CD4-positive, alpha-beta T cell treated with Interferon gamma for 1 hour (primary cell): ENCODE measurements at places on chromosomes 5 and 9.

GRCh38 chr5:101278917-101279316 lies 375.8 kb upstream of the ST8SIA4 start:
- DNase-seq, result no peak

DNA sequence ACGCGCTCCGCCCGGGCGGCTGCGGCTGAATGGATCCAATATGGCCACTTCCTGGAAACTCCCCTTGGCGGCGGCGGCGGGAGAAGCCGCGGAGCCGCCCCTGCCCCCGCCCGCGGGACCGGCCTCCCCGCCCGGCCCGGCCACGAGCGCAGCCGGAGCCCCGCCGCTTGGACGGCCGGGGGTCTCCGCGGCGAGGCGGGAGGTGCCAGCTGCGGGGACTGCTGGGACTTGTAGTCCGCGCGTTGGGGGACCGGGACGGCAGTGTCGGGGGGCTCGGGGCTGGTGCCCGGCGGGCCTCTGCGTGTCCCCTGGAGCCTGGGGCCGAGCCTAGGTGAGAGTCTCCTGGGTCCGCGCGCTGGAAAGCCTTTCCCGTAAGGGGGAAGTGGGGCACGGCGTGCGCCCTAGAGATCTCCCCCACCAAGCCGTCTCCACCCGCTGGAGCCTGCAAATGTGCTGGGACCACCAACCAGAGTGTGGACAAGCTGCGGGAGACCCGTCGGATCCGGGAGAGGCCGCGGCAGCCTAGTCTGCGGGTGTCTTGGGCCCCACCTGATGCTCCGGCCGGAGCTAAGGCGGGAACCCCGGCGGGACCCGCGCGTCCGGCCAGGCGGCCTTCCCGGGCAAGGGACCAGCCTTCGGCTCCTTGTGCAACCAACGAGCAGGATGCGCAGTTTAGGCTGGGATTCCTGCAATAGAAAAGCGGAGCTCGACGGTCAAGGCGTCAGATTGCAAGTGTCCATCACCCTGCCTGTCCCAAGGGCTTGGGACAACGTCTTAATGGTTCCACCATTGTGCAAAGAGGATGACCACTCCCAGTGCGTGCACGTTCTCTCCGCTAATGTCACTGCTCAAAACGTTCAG lies at the start of gene SEPTIN8:
SEPTIN8 (minus strand) TSS at position 31 of the 861 bp plus-strand sequence. CDS start 102 bp downstream, outside the sequence.
- peak; percentile 34 for DNase-seq

DNA sequence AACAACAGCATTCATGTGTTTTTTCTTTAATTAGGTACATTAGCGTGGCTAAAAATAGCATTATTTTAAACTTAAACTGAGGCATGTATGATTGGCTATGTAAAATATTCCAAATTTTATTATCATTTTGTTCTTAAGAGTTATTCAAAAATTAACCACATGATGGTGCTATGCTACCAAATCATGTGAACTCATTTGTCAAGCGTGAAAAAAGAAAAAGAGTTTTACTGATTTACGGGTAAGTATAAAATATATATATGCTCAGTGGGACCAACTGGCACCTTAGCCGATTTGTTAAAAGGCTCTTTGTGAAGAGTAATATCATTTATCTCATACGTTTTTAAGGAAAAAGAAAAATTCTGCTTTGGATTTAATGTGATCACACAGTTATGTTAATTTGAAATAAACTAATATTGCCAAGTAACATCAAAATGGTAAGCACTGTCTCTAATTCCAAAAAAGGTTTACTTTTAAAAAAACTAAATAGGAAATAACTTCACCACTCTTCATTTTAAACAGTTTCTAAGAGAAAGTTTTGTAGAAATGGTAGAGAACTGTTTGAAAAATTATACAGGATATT lies 1042.3 kb downstream of the CDH12 start:
- DNase-seq, result no peak

DNA sequence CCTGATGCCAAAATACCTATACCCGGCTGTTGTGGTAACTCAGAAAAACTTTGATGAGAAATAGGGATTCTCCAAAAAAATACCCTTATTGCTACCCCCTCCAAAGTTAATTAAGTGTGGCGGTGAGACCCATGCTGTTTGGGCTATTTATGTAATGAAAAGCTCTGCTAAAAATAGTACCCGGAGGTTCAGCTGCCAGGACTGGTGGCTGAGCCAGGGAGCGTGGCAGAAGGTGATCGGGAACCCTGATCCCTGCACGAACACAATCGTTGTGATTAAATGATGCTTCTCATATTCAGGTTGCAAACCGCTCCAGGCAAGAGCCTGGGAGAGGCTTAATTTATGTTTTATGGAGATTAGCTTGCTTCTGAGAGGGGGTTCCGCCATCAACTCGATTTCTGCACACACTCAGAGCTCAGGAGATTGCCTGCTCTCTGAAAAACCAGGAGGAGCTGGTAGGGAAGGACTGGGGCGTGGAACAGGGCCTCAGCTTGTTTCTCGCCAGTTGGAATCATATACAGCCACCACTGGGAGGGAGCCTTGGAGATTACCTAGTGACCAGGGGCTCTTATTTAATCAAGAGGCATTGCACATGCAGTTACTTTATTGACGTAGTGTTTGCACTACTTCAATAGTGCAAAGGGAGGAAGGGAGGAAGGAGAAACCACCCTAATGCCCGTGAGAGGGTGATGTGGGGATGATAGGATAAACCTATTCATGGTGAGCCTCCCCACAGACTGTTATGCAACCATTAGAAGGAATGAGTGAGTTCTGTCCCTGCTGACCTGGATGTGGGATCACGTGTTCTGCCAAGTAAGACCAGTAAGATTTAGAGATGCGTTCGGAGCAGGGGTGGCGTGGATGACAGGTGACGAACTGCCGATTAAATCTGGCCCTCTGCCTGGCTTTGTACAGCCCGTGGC lies 23.4 kb downstream of the HRH2 start:
- no peak for DNase-seq

- no peak for DNase-seq
Observed at GRCh38 chr9:98175762-98176161, 16.7 kb downstream of the CORO2A start.

DNA sequence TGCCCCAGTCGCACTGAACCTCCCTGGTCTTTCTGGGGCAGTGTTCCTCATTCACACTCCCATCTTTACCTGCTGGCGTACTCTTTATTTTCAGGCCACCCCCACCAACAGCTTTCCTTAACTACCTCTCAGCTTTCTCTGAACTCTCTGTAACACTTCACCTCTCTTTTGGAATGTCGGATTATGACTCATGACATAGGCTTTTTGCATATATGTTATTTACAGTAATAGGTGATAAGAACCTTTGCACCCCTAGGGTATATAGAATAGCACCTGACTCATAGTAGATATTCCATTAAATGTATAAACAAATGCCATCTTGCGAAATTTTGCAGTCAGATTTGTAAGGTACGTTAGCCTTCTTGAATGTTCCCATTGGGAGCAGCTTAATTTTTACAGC lies 52.9 kb upstream of the MIER3 start:
- DNase-seq, result no peak
